Activated T-cell treated with anti-CD3 and anti-CD28 coated beads for 4 hours (primary cell): ENCODE measurements at places on chromosomes 4 and X.

- DNase-seq, result no peak
These were observed 545.6 kb upstream of the LCORL start for GRCh38 chr4:18566970-18567799.

GRCh38 chr4:132063829-132064228, 1085.3 kb upstream of the PCDH10 start:
- DNase-seq, result no peak

GRCh38 chr4:66929748-66930147, 615.6 kb downstream of the CENPC start:
- DNase-seq, result no peak

DNA sequence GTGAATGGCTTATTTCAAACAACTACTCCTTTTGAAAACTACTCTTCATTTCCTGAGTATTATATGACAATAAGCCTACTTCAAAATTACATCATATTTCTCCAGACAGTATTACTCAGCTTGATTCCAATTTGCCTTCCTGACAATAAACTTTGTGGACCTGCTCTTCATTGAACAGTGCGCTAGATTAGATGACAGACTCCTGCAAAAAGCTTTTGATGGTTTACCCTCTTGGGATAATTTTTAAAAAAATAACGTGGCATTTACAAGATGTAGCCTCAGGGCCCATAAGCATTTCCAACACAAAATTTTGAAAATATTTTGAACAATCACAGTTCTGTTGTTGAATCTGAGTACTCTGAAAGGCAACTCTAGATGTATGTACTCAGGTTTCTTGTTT, 25.9 kb downstream of the MGAT4D start:
- no peak for DNase-seq

DNA sequence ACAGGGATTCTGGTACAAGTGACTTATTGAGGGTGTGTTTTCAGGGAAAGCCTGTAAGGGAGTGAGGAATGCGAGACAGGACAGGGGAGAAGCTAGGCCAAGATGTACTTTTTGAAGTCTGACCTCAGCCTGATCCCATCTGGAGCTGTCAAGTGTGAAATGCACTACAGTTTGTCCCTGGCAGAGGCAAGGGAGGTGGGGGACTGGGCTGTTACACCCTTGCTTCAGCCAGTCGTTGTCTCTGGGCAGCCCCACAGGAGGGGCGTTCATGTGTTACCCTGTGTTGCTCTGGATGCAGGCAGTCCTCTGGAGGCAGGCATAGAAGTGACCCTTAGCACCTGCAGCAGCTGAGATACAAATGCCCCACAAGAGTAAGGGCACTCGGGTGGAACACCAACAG, 25.8 kb downstream of the PPEF1 start:
- no peak for DNase-seq

DNA sequence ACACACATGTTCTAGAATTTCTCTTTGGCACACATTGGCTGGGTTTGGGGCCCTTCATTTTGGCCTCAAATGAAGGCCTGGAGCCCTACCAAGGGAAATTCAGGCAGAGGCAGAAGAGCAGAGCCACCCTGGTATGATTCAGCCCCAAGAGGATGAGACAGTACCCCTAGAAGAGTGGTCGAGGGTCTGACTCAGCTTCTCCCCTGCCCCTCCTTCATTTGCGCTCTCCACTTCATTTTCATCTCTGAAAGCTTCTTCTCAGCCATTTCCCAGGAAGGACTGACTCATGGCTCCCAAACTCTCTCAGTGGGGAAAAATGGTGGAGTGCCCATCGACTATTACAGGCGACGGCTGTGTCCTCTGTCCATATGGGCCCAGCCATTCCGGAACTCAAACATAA, 43.5 kb downstream of the MAMLD1 start:
- no peak for DNase-seq

- no peak for DNase-seq
These were observed 46.5 kb downstream of the IDS start for GRCh38 chrX:149458586-149458985.

- no peak for DNase-seq
These were observed 59.0 kb upstream of the C1QTNF7 start for GRCh38 chr4:15368856-15369255.

DNA sequence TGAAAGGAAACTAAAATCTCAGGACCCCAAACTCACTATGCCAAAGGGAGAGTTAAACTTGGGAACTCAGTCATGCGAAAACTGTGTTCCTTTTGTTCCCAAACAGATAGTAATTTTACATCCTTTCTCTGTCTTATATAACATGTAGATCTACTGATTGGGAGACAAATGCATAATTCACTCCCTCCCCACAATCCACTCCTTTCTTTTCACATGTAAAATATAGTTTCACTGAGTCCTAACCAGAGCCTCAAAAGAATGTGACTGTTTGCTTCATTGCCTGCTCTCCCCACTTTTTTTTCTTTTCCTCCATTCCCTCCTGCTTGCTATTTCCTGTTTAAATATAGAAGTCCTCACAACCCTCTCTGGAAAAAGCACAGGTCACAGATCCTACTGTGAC, 699.3 kb upstream of the ADGRL3 start:
- no peak for DNase-seq

DNA sequence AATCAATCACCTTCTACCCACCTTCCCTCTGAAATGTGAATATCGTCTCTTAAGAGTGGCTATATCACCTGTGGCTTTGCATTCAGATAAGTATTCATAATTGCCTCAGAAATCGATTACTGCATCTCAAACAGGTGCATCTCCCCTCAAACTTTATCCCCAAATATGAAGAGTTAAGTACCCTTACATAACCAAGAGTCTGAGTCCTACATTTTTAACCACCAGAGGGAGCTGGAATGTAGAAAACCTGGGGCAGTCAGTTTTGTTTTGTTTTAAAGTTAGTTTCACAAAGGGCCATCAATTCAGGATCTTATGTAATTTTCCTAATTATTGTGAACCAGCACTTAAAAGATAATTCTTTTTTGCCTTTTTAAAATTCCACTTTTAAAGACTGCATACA, 5.7 kb downstream of the TCEANC start:
- DNase-seq, result no peak

DNA sequence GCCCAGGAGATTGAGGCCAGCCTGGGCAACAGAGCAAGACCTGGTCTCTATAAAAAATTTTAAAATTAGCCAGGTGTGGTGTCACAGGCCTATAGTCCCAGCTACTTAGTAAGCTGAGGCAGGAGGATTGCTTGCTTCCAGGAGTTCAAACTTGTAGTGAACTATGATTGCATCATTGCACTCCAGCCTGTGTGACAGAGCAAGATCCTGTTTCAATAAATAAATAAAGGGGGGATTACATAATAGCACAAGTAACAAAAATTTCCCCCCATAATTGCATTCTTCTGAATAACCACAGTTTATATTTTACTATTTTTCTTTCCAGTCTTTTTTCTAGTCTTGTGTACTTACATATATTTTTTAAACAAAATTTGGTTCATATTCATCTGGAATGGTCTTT, 135.6 kb downstream of the CHIC2 start:
- DNase-seq, result no peak

- DNase-seq, result no peak
These were observed 62.5 kb upstream of the RHOH start for GRCh38 chr4:40134206-40134917.

GRCh38 chr4:99104153-99104552, 15.6 kb upstream of the ADH5 start:
- DNase-seq, result no peak

- DNase-seq, result no peak
These were observed 517.2 kb upstream of the ADGRL3 start for GRCh38 chr4:60682901-60683300.

DNA sequence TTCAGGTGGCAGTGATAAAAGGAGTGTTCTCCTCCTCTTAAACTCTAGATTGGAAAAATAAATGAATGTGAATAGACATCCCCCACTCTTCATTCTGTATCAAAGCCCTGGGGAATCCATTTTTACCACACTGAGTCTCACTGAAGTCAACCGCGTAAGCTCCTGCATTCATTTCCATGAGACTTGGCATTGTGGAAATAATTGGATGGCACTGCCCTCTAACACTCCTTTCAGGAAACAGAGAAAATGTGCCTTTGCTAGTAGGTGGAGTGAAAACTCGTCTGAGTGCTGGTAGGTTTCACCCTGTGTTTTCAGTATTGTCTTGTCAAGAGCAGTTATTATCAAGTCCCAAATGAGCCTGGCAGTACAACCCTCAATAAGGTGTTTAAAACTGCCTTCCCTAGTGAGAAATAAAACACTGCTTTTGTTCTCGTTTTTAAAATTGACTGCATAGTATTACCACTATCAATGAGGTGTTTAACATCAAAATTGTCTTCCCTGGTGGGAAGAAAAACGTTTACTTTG, 9.7 kb upstream of the CDKN2AIP start:
- no peak for DNase-seq

GRCh38 chr4:17448689-17449088, 63.2 kb downstream of the QDPR start:
- no peak for DNase-seq

- DNase-seq, result no peak
These were observed 1.7 kb upstream of the AFAP1 start for GRCh38 chr4:7941111-7941964.

- no peak for DNase-seq
These were observed 280.9 kb upstream of the BOD1L1 start for GRCh38 chr4:13908455-13908854.

- no peak for DNase-seq
These were observed 518.0 kb downstream of the RPA4 start for GRCh38 chrX:97401586-97402136.

DNA sequence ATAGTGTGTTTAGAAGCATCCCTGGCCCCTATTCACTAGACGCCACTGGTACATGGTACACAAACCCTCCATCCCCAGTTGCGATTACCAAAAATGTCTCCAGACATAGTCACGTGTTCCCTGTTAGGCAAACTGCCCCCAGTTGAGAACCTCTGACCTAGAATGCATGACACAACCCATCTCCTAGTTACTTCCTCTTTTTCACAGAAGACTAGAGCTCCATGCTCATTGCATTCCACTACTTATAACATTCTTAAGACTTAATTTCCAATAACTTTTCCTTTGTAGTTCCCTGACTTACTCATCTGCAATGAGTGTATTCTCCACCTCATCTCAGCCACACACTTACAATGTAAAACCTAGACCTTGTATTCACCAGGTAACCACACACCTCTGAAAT, 68.6 kb downstream of the PRSS12 start:
- no peak for DNase-seq
